ENCODE measurements at places on chromosomes 1 and 21.

- DNase-seq, result no peak
Measured at GRCh38 chr1:165342168-165342567, 14.3 kb downstream of the LMX1A start.

- DNase-seq, result no peak
Measured at GRCh38 chr1:243667591-243667990, 182.5 kb downstream of the AKT3 start.

- DNase-seq, result peak; percentile 90
Measured at GRCh38 chr21:37257967-37258877, 8.9 kb downstream of the VPS26C start.

DNA sequence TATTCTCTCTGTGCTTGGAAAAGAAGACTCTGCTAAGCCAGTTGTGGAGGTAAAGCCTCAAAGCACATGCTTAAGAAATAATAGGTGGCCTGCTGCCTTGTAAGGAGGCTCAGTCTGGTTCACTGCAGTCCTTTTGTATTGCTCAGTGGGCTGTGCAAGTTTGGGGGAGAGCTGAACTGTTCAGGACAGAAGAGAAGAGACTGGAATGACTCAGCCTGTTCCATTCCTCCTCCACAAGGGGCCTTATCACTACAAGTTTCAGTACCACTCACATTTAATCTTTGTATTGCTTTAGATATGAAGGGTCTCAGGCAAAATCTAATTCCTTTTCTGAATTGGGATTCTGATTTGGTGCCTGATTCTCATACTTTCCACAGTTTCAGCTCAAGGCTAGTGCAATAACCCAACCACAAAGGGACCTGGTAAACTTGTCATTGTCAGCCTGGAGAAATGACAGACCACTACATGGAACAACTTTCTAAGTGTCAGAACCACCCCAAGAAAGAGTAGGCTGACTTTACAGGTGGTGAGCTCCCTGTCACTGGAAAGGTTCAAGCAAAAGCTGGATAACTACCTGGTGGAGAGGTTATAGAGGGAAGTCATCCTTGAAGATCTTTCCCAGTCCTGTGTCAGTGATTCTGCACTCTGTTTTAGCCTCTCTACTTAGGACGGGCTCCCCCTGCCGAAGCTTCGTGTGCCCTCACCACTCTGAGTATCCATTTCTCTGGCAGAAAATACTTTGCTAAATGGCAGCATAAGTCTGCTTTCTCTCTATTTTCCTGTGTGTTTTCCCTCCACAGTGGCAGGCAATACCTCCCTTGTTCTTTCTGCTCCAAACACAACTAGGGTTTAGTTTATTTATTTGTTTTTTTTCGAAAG is 162.9 kb upstream of the GJB5 start:
- DNase-seq, result no peak

GRCh38 chr1:172978595-172978994 is 72.1 kb downstream of the TNFSF18 start:
- no peak for DNase-seq

DNA sequence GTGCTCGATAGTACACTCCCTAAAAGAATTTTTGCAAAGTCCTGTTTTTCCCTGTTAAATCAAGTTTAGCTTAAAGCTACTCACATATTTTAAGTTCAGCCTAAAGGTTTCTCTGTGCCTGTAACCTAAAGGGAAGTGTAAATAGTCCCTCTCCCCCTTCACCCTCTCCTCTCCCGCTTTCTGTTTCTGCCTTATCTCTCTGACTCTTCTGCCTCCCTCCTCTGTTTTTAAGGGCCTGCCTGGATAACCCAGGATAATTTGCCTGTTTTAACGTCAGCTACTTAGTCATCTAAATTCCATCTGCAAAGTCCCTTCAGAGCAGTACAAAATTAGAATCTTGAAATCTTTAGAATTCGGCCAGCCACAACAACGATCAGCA is 92.6 kb downstream of the NID1 start:
- DNase-seq, result peak; percentile 28

DNA sequence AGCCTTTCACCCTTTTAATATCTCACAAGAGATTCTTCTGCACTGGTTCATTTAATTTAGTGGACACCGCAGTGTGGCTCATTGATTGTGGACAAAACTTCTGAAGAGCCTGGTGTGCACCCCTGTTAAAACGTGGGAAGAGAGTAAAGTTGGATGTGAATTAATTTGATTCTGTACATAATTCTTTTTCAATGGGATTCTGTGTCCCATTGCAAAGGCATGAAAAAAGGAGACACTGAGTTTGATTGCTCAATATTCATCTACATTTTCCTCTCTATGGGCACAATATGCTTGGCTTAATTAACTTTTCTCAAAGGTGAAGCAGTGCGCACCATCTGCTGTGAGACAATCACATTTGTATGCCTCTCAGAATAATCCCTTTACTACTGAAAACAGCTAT is 95.1 kb downstream of the BARHL2 start:
- no peak for DNase-seq

DNA sequence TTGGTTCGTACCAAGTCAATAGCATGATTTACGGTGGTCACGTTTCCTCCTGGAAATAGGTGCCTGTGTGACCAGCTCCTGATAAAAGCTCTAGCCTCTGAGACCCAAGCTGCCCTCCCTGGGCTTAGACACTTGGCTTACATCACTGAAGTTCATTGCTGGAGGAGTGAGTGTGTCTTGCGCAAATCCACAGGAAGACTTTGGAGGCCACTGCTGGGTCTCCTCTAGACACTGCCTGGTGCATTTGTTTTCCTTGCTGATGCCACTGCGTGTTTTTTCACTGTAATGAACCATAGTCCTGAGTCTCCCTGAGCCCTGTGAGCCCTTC is 230.6 kb downstream of the DSCAM start:
- no peak for DNase-seq

DNA sequence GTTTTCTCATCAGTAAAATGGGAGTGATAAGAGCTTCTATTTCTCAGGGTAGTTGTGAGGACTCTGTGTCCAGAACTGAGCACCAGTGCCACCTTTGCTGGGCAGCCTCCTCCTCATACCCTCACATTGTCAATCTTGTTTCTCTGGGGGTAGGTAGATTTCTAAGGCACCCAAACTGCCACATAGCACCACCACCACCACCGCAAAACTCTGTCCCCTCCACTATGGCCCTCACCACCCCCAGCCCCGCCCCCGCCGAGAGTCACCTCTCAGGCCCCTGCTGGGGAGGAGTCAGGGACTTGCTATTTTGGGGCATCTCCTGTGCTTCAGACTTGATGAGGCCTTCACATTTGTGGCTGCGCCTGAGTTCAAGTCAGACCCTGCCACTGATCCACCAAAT is 549.2 kb downstream of the PTPRU start:
- no peak for DNase-seq

DNA sequence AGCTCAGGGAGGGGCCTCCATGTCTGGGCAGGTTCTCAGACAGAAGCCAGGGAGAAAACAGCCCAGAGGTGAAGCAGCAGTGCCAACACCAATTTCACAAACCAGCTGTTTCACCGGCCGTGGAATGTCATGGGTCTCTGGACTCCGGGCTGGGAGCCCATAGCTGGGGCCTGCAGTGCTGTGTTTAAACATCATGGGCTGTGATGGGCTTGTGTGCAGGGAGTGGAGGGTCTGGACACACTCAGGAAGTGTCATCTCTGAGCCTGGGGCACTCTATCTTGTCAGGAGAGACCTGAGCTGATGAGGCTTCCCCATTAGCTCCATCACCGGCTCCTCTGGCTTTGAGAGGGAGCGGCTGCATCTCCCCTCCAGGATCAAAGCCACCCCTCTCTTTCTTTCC is 173.6 kb upstream of the IGSF21 start:
- DNase-seq, result no peak

GRCh38 chr21:45873866-45874265 is 107.7 kb upstream of the COL6A1 start:
- no peak for DNase-seq
